Stimulated activated CD8-positive, alpha-beta memory T cell treated with anti-CD3 and anti-CD28 coated beads, Interleukin-7, amount 100 ng/mL, for 48 hours (primary cell): ENCODE measurements at places on chromosomes 11 and 22.
A peak's percentile ranks its signal among the peaks of the same experiment; 100 is the strongest.

DNA sequence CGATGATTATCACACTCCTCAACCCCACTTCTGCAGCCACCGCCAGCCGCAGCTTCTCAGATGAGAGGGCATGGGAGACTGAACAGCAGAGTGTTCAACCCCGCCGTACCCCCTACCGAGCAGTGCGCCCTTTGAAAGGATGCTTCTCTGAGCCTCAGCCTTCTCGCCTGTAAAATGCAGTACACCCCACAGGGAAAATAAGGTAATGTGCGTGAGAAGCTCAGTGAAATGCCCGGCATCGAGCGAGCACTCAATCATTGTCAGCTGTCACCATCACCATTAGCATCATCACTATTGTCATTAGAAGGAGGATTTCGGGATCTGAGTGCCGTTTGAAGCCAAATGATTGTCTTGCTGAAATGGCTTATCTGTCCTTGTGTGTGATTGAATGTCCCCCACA lies 13.6 kb downstream of the TRIM29 start:
- no peak for DNase-seq

- DNase-seq = no peak
These were observed 1.0 kb upstream of the TUBA8 start for GRCh38 chr22:18109410-18110193.

DNA sequence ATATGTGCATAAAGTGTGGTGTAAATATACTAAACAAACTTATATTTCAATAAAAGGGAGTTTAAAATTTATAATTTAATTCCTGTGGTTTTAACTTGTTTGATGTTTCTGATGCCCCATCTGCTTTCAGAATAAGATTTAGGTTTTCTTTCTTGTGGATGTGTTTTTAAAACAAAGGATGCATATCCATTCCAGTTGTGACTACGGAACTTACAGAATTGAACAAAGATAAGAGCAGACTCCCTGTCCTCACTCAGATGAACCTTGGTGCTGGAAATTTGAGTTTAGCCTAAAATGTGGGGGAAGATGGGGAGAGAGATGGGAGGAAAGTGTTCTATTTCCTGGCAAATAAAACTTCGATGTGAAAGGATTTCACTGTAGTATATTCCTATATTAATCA lies 2.5 kb downstream of the FJX1 start:
- no peak for DNase-seq

GRCh38 chr11:10108915-10109680 lies 184.9 kb downstream of the SBF2 start:
- DNase-seq = no peak

GRCh38 chr22:43289976-43290721 lies 53.0 kb downstream of the SCUBE1 start:
- DNase-seq = no peak

GRCh38 chr22:39721206-39722031 lies 150.9 kb downstream of the CACNA1I start:
- DNase-seq = no peak

DNA sequence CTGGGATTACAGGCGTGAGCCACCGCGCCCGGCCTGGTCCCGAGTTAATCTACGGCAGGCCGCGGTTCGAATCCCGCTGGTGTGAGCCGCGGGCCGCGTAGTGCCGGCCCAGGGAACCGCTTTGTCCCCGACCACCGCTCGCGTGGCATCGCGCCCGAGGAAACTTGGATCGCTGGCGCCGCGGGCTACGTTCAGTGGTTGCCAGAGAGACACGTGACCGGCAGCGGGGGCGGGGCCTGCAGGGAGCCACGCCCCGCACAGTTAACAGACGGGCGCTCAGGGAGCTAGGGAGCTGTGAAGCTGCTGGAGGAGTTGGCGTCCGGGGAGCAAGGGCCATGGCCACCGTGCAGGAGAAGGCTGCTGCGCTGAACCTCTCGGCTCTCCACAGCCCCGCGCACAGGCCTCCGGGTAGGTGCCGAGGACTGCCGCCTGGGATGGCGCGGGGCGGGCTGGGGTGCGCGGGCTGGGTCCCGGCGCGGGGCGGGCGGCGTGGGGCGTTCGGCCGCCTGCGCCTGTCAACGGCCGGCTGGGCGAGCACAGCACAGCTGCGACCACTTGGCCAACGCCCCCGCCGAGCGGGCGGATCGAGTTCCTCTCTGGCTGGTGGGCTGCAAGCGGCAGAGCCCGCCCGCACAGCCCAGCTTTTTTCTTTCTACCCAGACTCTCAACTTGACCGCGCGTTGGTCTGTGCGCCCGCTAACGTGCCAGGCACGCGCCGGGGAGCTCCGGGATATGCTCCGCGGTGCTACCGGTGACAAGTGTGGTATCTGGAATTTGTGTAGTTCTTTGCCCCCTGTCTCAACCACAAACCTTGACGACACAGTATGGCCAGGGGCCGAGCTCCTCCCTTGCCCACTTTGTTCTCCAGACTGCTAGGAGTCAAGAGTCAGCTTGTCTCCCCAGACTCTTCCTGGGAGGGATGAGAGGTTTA lies at the start of gene DEPDC7:
DEPDC7 (plus strand) TSS at position 258 of the 931 bp plus-strand sequence; CDS start at position 336, 78 bp downstream.
- DNase-seq = peak; percentile 56

DNA sequence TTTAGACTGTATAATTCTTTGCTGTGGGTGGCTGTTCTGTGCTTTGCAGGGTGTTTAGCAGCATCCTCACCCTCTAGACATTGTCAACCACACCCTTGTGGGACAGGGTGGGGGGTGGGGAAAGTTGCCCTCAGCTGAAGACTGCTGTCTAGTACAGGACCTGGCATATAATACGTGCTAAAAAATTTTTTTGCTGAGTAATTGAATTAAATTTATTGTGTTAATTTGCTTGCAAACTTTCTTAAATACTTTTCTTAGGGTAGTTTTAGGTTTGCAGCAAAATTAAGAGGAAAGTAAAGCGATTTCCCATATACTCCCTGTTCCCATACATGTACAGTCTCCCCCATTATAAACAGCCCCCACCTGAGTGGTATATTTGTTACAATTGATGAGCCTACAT lies 268.5 kb downstream of the SOX6 start:
- DNase-seq = no peak

- DNase-seq = no peak
These were observed 1.6 kb downstream of the ARSA start for GRCh38 chr22:50626314-50626849.

DNA sequence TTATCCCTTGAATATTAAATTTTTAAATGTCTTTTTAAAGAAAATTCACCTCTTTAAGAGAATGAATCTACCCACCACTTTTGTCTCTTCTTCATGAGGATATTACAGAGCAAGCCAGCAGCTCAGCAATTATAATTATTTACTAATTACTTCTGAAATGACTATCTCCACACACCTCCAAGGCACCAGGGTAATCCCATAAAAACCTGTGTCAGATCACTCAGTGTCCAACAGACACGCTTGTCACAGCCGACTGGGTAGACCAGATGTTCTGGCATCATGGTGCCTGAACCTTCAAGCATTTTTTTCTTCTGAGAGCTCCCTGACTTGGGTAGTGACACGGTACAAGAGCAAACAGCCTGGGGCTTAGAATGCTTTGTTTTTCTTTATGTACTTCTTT lies 61.4 kb downstream of the EFCAB6 start:
- no peak for DNase-seq

DNA sequence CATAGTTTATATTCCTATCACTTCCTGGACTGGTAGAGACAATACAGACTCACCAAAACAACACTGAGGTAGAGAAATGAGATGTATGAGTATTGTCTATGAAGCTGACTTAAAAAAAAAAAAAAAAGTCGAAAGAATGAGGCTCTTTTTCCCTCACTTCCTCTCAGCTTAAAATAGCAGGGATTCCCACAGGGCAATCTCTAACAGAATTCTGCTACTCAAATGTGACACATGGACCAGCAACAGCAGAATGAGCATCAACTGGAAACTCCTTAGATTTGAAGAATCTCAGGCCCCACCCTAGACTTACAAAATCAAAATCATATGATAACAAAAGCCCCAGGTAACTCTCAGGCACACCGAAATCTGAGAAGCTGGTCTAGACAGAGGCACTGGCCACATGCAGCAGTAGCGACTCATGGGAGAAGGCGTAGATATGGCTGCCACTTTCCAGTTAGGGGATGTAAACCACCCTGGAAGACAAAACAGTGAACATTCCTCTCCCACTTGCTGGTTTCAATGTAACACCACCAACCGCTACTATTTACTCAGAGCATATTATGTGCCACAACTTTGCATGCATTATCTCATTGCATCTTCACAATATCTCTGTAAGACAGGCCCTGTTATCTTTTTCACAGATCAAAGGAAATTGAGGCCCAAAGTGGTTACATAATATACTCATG lies 128.0 kb downstream of the RBFOX2 start:
- no peak for DNase-seq

DNA sequence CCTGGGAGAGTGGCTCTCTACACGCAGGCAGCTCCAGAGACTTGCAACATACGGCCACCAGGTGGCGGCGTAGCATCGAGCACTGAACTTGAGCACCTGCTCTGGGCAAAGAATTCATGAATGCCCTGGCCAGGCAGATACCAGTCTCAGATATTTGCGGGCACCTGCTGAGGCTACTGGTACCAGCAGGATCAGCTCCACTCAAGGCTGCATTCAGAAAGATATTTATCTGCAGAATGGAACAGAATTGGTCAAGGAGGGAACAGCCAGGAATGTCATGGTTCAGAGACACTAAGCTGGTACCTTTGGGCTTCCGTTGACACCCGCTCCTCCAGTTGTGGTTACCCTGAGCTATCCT lies 10.8 kb upstream of the CCDC86 start:
- peak; percentile 64 for DNase-seq

- no peak for DNase-seq
These were observed 2.6 kb downstream of the OVOL1 start for GRCh38 chr11:65789230-65790103.

- no peak for DNase-seq
These were observed 2.8 kb downstream of the PDXP start for GRCh38 chr22:37661160-37661924.

DNA sequence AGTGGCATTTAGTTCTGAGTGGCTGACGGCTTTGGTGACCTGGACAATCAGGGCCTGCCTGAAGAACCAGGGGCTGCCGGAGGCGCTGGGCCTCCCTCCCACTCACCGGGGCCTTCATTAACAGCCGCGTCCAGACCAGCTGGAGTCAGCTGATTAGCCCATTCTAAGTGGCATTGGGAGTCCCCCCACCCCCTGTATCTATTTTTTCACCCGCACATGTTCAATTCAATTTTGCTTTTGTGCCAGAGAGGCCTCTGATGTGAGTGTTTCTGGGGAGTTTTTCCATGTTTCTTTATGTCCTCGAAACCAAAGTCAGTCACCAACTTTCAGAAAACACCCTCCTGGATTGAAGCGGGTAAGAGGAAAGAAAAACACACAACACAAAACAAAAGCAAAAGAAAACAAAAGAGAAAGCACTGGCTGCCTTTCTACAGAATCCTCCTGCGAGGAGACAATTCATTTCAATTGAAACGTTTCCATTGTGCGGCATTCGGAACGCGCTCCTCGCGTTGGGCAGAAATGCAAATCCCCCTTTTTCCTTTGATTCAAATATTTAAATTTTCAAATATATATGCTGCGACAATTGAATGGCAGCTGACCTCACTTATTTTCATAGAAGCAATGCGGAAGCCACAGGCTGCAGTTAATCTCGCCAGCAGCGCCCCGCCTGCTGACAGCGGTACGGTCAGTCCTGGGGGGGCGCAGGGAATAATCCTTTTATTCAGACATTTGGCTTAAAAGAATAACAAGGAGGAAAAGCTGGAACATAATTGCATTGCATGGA lies 17.7 kb downstream of the CDKN1C start:
- DNase-seq = no peak

DNA sequence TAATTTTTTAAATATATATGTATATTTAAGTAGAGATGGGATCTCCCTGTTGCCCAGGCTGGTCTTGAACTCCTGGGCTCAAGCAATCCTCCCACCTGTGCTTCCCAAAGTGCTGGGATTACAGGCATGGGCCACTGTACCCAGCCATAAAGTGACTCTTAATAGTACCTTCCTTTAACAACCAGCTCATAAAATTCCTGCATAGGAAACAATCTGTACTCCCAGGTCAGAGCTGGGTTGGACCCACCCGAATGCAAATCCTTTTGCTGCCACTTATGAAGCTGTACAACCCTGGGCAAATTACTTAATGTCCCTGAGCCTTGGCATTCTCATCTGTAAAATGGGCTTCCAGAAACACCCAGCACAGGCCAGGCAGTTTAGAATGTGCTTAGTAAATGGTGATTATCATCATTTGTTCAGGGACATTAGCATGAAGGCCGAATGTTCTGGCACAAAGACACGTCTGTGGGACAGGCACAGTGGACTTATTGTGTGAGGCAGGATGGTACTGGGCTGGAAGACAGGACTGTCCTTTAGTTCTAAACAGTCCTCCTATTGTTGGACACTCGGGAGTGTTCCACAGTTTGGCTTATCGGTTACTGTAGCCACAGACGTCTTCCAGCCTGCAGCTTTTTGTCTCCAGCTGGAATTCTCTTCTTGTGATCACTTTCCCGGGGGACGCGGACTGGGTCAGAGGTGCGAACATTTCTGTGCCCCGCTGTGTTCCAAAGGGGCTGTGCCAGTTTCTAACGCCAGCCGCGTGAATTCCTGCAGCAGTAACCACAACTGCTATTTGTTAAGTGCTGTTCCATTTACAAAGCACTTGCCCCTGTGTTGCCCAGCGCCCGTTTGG lies 6.0 kb downstream of the PDXP start:
- no peak for DNase-seq

DNA sequence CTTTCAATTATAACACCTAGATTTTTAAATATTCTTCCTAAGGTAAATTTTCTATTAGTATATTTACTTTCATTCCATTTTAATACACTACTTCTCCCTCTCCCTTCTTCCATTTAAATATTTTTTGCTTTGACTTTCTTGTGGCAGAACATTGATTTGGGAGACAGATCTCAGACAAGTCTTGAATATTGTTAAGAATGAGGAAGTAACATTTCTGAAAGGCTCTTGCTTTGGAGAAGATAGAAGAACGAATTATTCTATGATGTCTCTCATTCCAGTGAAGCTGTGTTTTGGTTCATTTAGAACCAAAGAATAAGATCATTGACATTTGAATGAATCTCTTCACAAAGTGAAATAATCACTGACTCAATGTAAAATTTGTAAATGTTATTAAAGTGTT lies 2.4 kb downstream of the IPO7 start:
- no peak for DNase-seq

- DNase-seq = no peak
These were observed 12.6 kb downstream of the LMO1 start for GRCh38 chr11:8250981-8251615.

DNA sequence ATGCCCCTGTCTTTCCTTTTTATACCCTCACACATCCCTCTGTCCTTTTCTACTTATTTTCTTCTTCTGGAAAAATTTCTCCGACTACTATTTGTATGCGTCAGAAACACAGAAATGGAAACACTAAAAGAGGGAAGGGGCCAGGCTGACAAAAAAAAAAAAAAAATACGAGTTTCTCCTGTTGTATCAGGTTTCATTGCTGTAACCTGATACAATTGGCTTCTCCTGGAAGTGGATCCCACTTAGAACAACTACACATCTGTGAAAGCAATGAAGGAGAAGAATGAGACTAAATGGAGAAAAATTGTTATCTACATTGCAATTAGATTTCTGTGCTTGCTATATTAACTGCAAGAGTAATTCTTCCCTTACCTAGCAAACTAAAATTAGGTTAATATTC lies 393.9 kb downstream of the GUCY1A2 start:
- DNase-seq = no peak

GRCh38 chr11:62010935-62011528 lies 43.6 kb upstream of the FTH1 start:
- no peak for DNase-seq
